ENCODE measurements at places on chromosomes 5 and 9.

DNA sequence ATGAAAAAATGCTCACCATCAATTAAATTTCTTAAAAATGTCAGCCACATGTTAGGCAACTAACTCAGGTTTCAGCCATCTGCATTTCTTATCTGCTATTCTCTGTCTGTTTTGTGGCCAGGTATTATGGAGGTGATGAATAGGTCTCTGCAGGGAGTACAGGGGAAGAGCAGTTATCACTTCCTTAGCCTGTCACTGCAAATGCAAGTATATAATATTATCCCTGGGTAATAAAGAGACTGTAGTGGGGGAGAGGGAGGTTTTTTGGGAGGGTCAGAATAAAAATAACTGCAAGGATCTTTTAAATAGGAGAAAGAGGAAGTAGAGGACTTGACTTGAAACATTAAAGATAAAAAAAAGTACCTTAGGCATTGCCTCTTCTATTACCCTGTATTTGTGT lies 49.6 kb upstream of the PTGER4 start:
- no peak for DNase-seq

DNA sequence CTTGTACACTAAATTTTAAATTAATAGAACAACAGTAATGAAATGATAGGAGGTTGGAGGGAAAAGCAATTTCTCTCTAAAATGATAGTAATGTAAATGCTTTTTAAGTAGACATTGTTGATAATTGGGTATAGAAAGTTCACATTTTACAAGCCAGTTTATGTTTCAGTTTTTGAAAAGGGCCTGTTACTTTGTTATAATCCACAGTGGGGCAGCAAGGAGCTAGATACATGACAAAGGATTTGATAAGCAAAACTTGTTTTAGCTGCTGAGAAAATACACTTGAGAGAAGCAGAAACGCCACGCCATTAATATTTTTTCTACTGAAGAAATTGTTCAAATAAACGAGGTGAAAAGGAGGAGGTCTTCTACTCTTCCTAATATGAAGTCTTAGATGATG lies 30.2 kb downstream of the SREK1 start:
- peak; percentile 54 for DNase-seq

DNA sequence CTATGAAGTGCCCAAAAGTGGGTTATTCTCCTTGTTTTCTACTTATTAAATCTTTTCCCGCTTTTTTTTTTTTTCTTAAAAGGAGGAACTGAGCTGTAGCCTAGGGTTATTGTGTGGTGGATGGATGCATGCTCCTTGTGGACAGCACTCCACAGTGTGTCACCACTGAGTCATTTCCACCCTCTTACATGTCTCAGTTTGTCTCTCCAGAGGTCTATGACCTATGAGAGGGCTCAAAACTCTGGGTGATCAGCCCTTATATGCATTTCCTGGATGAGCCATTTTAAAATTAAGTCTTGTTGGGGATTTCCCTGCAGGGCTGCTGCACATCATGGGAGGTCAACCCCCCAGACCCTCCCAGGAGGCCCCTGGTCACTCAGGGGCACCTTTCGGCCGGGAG lies 102.2 kb upstream of the MOCS2 start:
- DNase-seq, result no peak

GRCh38 chr5:168468836-168469235 lies 17.4 kb upstream of the RARS1 start:
- DNase-seq, result peak; percentile 55

- no peak for DNase-seq
Observed at GRCh38 chr5:89230178-89230577, 347.2 kb upstream of the MEF2C start.

GRCh38 chr9:129938291-129938979 lies 103.2 kb downstream of the USP20 start:
- peak; percentile 90 for DNase-seq

GRCh38 chr5:96093340-96093739 lies 131.7 kb upstream of the ELL2 start:
- no peak for DNase-seq

DNA sequence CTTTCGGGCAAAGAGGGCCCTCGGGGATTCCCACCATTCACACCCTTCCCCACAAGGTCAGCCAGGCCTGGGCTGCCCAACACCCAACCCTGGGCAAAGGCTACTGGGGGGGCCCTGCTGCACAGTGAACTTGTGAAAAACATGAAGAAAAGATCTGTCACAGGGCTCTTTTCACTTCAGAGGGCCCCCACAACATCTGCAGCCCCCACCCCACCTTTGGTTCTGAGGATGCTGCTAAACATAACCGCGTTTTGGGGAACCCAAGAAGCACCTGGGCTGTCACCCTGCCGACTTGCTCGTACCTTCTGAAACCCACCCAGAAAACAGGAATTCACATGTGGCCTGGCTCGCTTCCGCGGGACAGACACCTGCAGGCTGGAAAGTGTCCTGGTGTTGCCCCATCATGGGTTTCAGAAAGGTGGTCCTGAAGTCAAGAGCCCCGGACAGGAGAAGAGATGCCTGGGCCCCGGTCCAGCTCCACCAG lies 29.3 kb downstream of the B4GALT1 start:
- DNase-seq, result no peak

- peak; percentile 81 for DNase-seq
Observed at GRCh38 chr5:43425983-43426382, 13.8 kb upstream of the CCL28 start.

Measured in cardiac fibroblast (primary cell).